Endothelial cell (in vitro differentiated cells): ENCODE measurements at places on chromosomes 16 and 17.

DNA sequence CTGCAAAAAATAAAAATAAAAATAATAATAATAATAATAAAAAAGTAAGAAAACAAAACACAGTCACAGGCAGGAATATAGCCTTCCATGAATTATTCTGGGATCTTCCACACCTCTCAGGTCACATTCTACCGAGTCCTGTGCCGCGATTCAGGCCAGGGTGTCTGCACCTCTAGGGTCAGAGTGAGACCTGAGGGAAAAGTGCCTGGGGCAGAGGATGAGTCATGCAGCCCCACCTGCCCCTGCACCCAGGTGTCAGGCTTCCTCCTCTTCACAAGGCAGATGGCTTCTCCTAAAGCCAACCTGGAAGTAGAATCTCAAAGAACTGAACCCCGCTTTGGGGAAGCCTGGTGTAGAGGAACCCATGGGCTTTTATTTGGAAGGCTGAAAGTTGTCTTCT lies 283.7 kb downstream of the CPPED1 start:
- no peak for DNase-seq

- no peak for DNase-seq
These were observed 8.6 kb downstream of the P2RX1 start for GRCh38 chr17:3907483-3908216.

DNA sequence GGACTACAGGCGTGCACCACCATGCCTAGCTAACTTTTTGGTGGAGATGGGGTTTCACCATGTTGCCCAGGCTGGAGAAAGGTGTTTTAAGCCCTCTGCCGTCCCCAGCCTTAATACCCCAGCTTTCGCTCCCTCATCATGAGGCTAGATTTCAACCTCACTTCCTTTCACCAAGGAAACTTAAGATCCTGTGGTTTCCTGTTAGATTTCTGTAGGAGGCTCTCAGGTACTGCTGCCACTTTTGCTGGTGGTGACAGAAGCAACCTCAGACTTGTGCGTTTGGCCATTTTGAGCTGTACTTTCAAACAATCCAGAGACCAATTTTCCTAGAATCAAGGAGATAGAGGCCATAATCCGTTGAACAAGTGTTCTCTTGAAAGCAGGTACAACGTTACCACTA lies 36.2 kb downstream of the MPHOSPH6 start:
- no peak for DNase-seq

DNA sequence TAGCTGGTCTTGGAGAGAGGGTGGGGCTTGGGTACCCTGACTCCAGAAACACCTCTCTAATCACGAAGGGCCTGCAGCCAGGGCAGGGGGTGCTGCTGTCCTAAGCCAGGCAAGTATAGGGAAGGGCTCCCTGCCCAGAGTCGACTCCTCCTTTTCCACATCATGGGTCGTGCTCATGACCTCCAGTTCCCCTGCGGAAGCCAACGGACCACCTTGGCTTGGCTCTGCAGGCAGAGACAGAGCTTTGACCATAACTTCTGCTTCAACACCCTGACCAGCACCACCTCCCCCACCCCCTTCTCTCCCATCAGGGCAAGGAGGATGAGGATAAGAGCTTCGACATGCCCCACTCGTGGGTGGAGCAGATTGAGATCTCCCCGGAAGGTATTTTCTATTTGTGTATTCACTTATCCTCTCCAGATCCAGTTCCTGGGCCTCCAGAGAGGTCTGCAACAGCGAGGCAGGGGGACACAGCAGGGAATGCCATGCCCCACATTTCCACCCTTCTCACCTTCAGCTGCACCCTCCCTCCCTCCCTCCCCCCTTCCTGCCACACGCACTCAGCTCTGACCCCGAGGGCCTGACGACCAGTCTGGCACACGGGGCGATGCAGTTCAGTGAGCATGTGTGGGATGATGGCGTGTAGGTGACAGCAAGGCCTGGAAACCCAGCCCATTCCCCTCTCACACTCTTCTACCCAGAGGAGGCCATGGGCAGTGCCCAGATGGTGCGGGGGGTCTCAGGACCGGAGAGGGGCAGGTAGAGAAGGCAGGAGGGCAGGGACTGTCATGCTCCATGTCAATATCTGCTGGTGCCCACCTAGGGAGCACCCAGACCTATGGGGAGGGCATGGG lies 14.0 kb upstream of the KATNB1 start:
- DNase-seq = no peak

DNA sequence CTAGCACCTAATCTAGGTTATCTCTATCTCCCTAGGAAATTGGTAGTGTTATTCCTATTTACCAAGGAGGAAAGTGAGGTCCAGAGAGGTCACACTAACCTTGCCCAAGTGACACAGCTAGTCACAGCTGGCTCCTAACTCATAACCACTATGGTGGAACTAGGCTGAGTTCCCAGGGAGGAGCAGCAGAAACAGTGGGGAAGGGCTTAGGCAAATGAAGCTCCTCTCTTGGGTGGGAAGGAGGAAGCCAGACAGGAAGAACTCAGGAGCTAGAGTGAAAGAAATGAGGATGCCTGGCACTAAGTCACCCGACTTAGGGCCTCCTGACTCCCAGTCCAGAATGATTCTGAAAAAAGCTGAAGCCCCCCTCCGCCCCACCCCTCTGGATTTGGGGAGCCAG lies 34.5 kb downstream of the PSME3IP1 start:
- DNase-seq = no peak

GRCh38 chr16:89761304-89761922 lies 40.1 kb downstream of the ZNF276 start:
- no peak for DNase-seq

DNA sequence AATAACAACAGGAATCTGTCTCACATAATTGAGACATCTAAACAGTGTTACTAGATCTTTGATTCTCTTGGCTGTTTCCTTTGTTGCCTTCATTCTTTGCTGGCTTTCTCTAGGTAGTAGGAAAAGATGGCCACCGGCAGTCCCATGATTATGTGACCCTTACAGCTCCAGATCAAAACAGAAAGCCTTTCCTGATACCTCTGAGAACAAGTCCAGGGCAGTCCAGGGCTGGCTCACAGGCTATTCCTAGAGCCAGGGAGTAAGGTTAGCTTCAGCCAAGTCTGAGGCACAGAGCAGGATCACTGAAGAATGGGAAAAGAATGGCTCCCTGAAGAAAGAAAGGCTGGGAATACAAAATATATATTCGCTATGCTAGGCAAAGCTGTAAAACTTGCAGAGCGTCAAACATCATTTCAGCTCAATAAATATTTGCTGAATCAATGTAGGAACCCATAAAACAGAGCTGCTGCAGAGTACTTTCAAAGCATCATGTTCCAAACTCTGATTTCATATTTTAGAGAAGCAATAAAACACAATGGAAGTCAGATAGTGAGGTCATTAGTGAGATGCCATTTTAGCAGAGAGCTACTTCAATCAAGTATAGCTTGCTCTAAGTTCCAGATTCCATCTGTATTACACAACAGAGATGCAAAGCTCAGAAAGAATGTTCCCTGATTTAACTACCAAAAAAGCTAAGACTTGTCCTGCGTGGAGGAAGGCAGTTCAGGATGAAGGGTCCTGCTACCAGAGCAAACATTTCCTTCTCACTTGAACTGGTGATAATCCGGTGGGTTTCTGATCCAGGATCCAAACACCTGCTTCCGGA lies 23.4 kb downstream of the ADAT1 start:
- no peak for DNase-seq

DNA sequence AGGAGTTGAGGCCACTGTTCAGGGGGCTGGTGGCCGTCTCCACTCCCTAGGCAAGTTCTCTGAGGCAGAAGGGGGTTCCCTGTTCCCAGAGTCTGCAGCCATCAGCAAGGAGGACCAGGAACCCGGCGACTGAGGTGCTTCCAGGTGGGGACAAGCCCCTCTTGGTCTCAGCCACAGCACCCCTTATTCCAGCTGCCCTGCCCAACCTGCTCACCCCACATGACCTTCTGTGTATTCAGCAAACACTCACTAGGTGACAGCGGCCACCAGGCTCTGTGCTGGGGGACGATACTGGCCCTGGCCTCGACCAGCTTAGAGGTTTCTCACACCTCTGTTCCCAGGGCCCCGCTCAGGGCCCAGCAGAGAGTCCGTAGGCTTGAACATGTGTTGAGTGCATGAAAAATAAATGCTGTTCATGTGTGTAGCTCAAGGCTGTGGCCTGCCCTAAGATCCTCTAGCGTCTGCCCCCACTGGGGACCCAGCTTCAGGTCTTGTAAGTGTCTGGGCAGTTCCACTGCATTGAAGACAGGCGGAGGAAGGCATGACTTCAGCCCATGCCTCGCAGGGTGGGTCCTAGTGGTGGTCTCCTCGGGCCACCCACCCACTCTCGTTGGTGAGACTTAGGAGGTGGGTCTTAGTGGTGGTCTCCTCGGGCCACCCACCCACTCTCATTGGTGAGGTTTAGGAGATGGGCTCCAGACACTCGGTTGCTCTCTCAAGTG lies 44.2 kb downstream of the NT5M start:
- DNase-seq = no peak

GRCh38 chr16:82093666-82094300 lies 58.7 kb downstream of the HSD17B2 start:
- no peak for DNase-seq

DNA sequence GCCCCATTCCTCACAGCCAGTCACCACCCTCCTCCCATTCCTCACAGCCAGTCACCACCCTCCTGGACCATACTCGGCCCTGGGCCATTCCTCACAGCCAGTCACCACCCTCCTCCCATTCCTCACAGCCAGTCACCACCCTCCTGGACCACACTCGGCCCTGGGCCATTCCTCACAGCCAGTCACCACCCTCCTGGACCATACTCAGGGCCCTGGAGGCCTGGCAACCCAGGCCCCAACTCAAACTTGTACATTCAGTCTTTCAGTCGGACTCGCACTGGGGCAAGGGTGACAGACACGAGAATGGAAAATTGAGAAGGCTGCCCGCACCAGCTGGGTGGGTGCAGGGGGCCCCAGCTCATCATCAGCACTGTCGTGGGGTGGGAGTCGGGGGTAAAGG lies 30.4 kb upstream of the FOXK2 start:
- no peak for DNase-seq

- DNase-seq = no peak
These were observed 1.2 kb downstream of the SEC14L1 start for GRCh38 chr17:77141846-77142449.

- DNase-seq = no peak
These were observed 11.6 kb downstream of the ZFPM1 start for GRCh38 chr16:88464447-88465318.

- no peak for DNase-seq
These were observed 6.2 kb upstream of the PSMD3 start for GRCh38 chr17:39974433-39974832.

- no peak for DNase-seq
These were observed 184.7 kb downstream of the C16orf95 start for GRCh38 chr16:87132361-87133014.

- no peak for DNase-seq
These were observed 2.0 kb downstream of the TMEM11 start for GRCh38 chr17:21211825-21212479.

DNA sequence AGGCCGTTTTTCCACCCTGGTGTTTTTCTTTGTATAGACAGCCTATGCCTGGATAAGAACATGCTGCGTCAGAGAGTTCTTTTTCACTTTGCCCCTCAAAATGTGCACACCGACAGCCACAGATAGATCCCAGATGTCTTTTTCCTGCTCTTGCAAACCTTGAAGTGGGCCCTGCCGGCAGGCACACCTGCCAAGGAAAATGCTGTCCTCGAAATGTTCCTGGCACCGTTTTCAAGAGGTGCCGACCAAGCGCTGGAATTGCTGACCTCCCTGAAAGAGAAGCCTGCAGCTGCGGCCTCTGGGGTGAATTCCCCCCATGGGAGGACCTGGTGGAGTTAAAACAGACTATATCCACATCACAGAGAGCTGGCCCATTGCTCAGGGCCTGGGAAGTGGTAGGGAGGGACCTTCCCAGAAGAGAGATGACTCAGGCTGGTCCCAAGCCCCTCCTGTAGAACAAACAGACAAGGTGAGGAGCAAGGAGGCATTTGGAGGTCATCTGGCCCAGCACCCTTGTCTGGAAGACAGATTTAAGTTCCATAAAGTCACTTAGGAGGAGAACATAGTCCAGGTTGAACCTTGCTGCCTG lies 668.1 kb downstream of the MAF start:
- DNase-seq = no peak

GRCh38 chr17:49388290-49388640 lies 26.2 kb upstream of the ZNF652 start:
- no peak for DNase-seq

- DNase-seq = no peak
These were observed 27.1 kb upstream of the MNT start for GRCh38 chr17:2427910-2428309.

- peak; percentile 97 for DNase-seq
These were observed at the start of gene PRDM7 for GRCh38 chr16:90077240-90077756. Gene PRDM7 (minus strand): TSS chr16:90077331. CDS start chr16:90075910, 1,421 bp downstream.

DNA sequence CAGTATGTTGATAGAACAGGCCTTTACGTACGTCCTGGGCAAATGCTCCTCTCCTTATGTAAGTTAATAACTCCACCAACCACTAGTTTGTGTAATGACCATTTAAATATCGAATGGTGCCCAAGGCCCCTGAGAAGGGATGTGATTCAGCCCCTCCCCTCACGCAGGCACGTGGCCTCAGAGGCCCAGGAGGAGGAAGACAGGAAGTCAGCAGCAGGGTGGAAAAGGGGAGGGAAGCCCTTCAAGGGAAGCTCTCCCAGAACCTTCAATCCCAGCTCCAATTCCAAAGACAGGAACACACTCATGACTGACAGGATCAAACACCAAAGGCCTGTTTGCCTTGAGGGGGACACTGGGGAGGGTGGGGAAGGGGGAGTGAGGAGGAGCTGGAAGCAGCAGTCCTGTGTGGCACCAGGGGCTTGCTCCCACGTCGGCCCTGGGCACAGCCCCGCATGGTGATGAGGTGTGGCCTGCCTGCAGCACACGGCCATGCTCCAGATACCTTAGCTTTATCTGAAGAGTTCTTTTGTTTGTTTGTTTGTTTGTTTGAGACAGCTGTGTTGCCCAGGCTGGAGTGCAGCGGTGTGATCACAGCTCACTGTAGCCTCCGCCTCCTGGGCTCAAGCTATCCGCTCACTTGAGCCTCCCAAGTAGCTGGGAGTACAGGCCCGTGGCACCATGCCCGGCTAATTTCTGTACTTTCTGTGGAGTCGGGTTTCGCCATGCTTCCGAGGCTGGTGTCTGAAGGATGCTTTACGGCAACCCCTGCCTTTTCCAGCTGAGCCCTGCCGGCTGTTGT lies 105.0 kb downstream of the ZNF778 start:
- DNase-seq = peak; percentile 50

DNA sequence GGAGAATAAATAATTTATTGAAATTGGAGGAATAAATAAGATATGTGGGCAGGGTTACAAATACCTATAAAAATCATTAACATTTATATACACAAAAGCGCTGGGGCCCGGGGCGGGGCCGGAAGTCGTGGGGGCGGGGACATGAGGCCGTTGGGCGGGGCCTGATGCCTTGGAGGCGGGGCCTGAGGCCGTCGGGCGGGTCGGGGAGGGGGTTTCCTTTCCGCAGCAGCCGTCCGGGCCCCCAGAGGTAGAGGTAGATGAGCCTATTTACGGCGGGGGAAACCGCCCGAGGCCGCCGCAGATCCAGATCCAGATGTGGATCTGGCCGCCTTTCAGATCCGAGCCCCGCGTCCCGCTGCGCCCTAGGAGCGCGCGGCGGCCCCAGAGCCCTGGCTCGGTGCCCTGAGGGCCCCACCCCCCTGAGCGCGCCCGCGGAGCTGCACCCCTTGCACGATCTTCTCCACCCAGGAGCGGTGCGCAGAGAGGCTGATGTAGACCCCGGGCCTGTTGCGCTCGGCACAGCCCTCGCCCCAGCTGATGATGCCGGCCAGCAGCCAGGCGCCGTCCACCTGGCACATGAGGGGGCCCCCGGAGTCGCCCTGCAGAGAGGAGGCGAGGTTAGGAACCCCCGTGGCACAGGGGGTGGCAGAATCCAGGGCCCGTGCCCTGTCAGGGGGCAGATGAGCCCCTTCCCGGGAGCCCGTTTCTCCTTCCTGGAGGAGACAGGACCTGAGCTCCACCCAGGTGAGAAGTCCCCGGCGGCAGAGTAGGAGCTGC lies 5.1 kb downstream of the PRSS22 start:
- DNase-seq = no peak
